Temporal lobe (tissue), 4 donors: ENCODE measurements at places on chromosomes 7 and 10. TPM values are rescaled to one million over a fixed set of nuclear protein-coding genes. Genes with fewer than 3 reads are reported as not detected.

GALNT11 gene
- 49.4 TPM for total RNA-seq

ZNF722 gene
- total RNA-seq, result not detected

PPP1R17 gene
- 3.0 TPM for total RNA-seq

UPK3BL2 gene
- total RNA-seq, result 3.2 TPM

IDI2 gene
- total RNA-seq, result not detected

NME8 gene
- total RNA-seq, result not detected

OR2A14 gene
- not detected for total RNA-seq

ANXA11 gene
- 3.2 TPM for total RNA-seq

MRLN gene
- 0.49 TPM for total RNA-seq

ABCC2 gene
- total RNA-seq, result 0.49 TPM

FBXL15 gene
- total RNA-seq, result 13.8 TPM
